Stimulated activated CD4-positive, alpha-beta T cell treated with anti-CD3 and anti-CD28 coated beads, TNF-alpha, amount 100 ng/mL, for 24 hours (primary cell): ENCODE measurements at places on chromosomes 6 and 20.

DNA sequence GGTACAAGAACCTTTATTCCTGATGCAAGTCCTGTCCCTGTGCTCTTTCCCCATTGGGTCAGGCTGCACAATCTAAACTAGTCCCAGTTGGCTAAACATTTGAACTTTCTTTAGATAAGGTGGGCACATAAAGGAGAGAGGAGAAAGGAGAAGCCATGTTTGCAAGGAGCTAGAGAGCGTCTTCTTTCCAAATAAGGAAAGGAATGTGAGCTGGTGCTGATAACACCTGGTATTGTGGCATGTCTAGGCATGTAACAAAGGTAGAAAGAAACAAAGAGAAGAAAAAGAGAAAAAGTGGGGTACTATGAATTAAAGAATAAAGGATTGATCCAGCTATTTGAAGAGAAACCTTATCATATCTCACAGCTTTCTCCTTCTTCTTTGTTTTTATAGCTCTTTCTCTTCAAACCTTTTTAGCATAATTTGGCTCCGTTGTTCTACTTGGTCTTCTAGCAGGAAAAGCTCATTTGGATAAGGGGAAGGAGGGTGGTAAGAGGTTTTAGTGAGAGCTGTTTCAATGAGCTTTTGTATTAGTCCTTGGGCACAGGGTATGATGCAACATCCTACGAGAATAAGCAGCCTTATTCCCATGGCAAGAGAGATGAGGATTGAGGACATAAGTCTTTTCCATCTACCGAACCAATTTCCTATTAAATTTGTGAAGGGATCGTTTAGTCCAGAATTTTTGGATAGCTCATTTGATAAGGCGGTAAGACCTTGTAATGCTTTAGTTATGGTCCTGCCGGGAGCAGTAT, 415.5 kb upstream of the MAN1A1 start:
- DNase-seq = no peak

- peak; percentile 55 for DNase-seq
Observed at GRCh38 chr6:24991810-24992467, 56.2 kb upstream of the RIPOR2 start.

DNA sequence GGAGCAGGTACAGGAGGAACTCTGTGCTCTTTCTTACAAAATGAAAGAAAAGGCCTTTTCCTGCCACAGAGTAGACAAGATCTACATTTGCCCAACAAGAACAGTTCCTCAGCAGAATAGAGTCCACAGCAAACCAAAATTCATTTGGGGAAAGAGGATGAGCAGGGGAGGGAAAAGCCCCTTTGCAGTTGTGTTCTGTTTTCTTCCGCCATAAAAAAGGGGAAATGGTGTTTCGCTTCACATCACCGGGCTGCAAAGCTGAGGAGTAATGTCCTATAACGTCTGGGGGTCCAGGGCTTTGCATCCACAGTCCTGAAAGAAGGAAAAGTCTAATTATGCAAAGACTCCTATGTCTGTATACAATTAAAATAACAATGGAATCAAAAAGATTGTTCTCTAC, at the start of gene GPR31:
Gene GPR31 (minus strand): TSS at position 118 of the 400 bp plus-strand sequence. CDS start 149 bp downstream, outside the sequence.
- DNase-seq = no peak

GRCh38 chr6:168053957-168054471, 25.0 kb downstream of the FRMD1 start:
- DNase-seq = no peak

- DNase-seq = no peak
Observed at GRCh38 chr6:8499540-8499939, 64.2 kb upstream of the SLC35B3 start.

DNA sequence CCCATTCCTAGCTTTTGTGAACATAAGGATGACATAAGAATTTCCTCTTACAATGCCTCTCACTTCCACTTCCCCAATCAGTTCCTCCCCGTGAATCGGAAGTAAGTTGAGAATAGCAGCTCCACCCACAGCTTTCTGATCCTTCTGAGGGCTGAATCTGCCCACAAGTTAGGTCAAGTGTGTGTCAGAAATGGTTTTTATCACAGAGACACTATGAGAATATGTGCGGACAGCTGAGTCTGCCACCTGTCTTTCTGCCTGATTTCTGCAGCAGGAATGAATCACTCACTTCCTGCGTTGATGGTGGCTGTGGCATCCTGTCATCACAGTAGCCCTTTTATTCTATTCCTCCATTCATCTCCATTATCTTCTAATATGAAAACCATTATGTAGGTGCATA, 70.2 kb downstream of the RIN2 start:
- no peak for DNase-seq

- no peak for DNase-seq
Observed at GRCh38 chr6:125358898-125359297, 57.1 kb upstream of the HDDC2 start.

DNA sequence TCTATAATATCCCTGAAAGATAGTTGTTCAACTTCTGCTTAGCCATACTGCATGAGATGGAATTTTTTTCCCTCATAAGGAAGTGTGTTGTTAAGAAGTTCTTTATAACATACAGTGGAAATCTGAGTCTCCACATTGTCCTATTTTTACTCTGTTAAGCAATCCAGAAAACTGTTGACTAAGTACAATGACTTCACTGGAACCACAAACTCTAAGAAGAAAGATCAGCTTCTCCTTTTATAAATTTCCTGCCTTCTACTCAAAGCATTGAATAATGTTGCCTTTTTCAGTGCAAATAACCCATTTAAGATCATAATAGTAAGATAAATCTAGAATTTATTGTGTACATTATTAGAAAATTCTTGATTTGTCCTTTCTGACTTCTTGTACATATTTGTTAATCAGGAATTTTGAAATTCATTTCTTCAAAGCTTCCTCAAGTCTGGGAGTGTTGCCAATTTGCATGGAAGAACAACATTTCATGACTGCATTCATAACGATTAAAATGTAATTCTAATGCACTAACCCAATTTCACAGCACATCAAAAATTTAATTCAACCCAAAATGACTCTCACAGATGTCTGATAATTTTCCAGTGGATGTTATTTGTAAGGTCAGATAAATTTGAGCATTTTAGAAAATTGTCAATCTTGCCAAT, 45.6 kb upstream of the ANKEF1 start:
- DNase-seq = no peak

DNA sequence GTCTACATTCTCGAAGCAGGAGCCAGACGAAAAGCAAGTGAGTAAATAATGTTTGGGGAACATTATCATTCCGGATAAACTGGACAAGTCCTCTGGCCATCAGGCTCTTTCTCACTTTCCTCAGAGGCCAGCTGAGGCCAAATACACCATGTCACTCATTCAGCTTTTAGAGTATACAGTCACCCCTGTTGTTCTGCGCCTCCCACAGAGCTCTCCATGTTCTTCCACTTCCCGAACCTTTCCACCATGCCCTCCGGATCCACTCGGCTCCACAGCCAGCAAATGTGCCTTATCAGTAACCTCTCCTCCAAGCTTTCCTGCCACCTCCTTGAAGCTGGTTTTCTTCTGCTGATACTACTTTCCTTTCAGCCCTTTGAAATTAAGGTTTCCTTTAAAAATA, 31.7 kb downstream of the LATS1 start:
- DNase-seq = no peak

GRCh38 chr6:169291646-169292337, 38.1 kb upstream of the THBS2 start:
- DNase-seq = no peak

DNA sequence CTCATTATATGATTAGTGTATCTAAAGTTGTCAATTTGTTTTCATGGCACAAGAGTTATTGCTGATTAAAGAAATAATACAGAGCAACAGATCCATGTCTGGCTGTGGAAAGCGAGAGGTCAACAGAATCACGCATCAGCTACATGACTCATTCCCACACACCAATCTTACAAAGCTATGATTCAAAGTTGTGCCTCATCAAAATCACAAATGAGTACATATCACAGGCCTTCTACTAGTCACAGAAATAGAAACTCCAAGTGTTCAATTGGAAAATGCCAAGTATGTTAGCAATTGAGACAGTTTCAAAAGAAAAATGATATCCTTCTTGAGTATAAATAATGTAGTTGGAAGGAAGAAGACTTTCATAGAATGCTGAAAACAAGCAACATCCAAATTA, 57.8 kb upstream of the NKAIN2 start:
- no peak for DNase-seq

- DNase-seq = no peak
Observed at GRCh38 chr6:156427345-156427744, 349.8 kb upstream of the ARID1B start.

DNA sequence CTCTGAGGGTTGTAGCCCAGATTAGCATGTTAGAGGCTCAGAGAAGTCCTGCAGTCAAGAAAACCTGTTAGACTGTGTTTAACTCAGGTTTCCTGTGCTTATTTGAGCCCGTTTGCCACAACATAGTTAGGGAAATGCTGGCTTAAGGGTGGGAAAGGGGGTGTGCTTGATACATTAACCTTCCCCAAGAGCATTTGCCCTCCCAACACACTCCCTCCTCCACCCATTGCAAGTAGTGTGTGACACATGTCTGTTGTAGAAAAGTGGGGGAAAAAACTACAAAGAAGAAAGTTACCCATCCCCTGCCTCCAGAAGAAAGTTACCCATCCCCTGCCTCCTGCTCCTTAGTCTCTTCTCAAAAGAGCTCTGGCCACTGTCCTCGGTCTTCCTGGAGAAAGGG, 36.8 kb upstream of the MRPS18A start:
- no peak for DNase-seq

DNA sequence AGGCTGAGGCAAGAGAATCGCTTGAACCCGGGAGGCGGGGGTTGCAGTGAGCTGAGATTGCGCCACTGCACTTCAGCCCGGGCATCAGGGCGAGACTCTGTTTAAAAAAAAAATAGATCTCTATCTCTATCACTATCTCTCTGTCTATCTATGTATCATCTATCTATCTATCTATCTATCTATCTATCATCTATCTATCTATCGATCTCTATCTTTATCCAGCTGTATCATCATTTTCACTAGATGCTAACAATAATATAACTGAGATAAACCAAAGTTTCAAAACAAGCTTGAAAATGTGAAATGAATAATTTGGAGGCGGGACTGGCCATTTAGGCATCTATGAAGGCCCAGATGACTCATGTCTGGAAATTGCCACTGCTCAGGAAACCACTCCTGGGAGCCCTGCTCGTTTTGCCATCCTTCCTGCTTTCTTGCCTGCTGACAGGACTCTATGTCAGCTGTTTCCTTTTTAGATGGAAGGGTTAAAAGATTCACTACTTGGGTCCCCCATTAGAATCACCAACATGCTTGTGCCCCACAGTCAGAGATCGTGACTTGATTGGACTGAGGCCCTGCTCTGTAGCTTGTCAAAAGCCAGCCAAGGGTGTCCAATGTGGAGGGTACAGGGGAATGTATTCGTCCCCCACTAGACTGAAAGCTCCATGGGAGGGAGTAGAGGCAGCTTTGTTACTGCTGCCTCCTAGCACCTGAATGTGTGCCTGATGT, 61.7 kb downstream of the UTRN start:
- DNase-seq = no peak

DNA sequence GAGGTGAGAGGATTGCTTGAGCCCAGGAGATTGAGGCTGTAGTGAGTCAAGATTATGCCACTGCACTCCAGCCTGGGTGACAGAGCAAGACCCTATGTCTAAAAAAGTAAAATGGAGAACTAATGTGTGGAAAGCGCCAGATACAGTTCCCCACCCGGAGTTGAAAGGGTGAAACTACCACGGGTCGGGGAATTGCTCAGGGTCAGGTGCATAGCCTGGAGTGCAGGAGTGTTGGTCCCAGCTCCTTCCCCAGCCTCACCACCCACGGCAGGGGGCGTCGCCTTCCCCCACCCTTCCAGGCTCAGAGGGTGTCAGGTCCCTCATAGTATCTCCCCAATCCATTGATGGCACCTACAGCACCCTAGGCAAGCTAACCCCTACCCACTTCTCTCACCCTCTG, 26.1 kb downstream of the C20orf203 start:
- no peak for DNase-seq

DNA sequence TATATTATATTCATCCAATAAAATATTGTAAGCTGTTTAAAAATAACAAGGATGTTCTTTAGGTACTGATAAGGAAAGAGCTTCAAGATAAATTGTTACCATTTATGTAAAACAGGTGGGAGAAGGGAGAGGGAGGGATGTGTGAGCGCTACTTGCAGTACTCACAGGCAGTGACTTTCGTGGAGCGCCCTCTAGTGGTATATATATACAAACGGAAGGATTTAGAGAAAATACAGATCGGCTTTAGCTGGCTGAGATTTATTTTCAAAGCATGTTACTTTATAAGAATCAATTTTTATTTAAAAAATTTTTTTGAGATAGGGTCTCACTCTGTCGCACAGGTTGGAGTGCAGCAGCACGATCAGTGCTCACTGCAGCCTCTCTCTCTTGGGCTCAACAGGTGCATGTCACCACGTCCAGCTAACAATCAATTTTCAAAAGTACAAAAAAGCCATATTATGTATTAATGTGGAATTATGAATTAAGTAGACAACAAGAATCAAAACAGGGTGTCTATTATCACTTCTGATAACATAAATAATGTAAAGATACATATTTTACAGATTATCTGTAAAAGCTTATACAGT, 3.3 kb upstream of the MOG start:
- peak; percentile 19 for DNase-seq
